ENCODE measurements at places on chromosomes 1 and 21.

- peak; percentile 94 for DNase-seq
Observed at GRCh38 chr1:64915381-64916274, 50.7 kb downstream of the JAK1 start.

GRCh38 chr1:182279302-182279701 is 112.3 kb downstream of the GLUL start:
- DNase-seq, result no peak

DNA sequence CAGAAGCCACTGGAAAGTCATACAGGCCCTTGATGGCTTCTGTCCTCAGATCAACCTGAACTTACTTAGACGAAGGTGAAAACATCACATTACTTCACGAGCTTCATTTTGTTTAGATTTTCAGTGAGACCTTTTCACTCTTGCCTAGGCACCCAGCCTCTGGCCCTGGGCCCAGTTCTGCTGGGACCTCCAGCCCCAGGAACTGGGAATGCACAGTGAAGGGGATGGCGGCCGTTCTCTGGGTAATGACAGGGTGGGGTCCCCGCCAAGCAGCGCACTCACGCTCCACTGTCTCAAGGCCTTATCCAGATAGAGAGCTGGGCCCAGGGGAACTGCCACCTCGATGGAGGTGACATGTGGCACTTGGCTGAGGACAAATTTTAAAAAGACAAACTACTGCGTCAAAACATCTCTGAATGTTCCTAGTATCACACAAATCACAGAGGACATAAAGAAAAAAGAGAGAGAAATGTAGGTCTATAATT is 54.8 kb downstream of the NPHP4 start:
- DNase-seq, result no peak

- DNase-seq, result peak; percentile 64
Observed at GRCh38 chr1:198449727-198450433, 90.6 kb downstream of the ATP6V1G3 start.

DNA sequence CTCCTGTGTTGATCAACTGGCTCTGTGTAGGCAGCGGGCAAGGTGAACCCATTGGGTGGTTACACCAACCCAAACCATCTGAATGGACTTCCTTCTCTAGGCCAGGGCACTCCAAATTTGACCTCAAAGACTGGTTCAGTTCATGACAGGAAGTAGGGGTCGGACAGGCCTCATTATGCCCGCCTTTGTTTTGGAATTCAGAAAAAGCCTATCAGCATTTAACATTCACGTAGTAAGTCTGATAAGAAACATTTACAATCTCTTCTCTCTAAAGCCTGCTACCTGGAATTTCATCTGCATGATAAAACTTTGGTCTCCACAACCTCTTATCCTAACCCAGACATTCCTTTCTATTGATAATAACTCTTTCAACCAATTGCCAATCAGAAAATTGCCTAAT is 97.1 kb upstream of the ETV3 start:
- DNase-seq, result no peak

DNA sequence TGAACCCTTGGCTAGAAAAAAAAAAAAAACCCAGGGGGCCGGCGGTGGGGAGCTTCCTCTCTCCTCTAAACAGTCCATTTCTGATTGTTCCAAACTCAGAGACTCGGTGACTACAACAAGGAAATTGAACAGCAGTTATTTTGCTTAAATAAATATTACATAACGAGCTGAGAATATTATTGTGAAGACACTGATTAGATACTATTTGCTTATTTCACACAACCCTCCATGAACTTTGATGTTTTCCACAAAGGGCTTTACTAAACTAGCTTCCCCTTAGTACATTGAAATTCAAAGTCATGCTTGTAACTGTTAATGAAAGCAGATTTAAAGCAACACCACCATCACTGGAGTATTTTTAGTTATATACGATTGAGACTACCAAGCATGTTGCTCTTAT is at the start of gene CFHR5:
Gene CFHR5, plus strand, starts transcription at position 279 of the 400 bp plus-strand sequence. Its CDS starts 109 bp downstream, at position 388.
- no peak for DNase-seq

DNA sequence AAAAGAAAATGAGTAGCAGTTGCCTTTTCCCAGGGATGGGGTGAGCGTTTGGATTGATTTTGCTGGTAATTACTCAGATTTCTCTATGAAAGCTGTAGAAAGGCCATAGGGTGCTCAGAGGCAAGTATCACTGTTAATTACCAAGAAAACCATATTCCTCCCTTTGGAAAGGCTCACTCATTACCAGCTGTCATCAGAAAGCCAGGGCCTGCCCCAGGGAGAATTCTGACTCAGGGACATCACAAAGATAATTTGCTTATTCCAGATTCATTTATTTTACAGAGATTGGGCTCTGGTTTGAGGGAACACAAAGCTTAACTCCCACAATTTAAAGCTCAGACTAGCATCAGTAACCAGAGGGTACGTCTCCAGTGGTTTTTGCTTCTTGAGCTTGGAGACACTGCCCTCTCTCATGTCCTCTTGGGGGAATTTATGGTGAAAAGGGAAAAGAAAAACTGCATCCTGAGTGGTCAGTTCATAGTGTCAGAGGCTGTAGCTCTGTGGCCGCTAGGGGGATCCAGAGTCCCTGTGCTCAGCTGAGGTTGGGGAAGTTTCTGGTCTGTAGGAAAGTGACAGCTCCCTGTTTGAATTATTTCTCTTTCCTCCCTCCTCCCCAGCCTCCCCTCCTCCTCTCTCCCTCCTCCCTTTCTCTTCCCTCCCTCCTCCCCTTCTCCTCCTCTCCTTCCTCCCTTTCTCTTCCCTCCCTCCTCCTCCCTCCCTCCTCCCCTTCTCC is 204.3 kb downstream of the KCNJ6 start:
- DNase-seq, result peak; percentile 73

DNA sequence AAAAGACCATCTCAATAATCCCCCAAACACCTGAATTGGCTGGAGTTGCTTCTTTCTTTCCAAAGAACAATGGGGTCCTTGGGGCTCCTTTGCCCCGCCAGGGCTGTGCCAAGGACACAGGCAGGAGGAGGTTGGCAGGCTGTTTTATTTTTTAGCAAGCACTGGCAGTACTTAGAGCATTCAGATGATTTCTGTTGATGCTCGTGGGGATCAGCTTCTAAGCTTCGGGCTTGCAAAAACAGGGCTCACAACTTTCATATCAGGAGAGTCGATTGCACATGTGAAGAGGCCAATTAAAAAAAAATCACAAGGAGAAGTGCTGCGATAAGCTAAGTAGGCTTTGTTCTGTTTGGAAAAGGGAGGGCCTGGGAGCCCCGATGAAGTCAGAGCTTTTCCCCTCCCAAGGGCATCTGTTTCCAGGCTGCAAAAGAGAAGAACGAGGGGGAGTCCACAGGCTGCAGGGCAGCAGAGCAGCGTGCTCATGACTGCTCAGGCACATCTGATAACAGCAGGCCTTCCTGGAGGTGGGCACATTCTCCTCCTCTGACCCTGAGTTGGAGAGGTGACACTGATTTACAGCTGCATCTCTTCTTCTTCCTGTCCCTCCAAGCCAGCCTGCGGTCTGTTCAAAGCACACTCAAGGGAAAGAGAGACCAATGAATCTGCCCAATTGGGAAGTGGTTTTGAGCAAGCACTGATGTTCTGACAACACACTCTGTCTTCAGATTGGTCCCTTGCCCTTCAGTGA is 27.3 kb upstream of the BCAR3 start:
- peak; percentile 33 for DNase-seq

DNA sequence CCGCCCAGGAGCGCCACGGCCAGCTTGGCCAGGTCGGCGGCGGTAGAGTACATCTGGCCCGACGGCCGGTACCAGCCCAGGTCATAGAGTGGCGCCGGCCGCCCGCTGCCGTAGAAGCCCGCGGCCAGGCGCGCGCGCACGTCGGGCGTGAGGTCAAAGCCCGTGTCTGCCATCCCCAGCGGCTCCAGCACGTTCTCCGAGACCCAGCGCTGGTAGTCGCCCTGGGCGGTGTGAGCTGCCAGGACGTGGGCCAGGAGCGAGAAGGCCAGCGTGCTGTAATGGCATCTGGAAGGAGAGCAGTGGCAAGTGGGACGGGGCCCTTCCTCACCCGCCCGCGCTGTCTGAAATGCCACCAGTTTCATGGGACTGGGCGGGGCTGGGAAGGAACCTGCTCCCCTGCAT is 18.9 kb downstream of the LACTBL1 start:
- DNase-seq, result no peak

- DNase-seq, result peak; percentile 5
Observed at GRCh38 chr1:6834366-6834765, 49.1 kb downstream of the CAMTA1 start.

- peak; percentile 3 for DNase-seq
Observed at GRCh38 chr1:36653850-36654249, 171.1 kb upstream of the CSF3R start.

GRCh38 chr1:116877141-116877818 is 32.4 kb upstream of the PTGFRN start:
- DNase-seq, result no peak

GRCh38 chr1:231969076-231969475 is 342.5 kb downstream of the DISC1 start:
- no peak for DNase-seq

GRCh38 chr1:3312898-3313575 is 141.4 kb upstream of the ARHGEF16 start:
- peak; percentile 99 for DNase-seq

DNA sequence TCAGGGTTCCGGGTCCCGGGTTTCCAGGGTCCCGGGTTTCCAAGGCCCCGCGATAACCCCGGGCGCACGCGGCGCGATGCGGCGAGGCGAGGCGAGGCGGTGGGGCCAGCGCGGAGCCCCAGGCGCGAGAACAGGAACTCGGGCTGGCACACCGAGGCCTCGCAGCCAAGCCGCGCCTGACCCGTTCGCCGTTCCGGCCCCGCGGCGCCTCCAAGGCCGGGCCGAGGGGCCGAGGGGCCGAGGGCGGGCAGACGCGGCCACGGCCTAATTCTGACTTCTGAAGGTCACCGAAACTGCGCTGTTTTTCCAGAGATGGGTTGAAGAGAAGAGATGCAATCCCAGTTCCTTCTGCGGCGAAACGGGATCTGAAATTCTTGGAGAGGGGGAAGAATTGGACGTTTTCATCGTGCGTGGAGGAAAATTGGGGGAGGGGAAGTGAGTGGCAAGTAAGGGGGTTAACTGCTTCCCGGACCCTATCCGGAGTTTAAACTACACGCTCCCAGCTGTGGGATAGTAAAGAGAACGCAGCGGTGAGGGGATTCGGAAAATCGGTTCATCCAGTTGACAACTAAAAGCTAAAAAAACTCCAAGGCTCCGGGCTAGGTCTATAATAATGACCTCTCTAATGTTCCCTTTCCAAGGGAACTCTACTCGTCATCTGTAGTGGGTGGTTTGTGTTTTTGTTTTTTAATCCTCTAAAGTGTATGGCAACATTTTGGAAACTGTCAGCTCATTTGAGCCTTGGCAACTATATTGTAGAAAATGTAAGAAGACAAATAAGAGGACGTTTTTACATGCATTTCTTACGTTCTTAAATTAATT is 8.2 kb downstream of the TBX15 start:
- no peak for DNase-seq

GRCh38 chr1:39132505-39133339 is 71.8 kb upstream of the MACF1 start:
- peak; percentile 57 for DNase-seq
